ENCODE measurements at places on chromosomes 5 and 9.

DNA sequence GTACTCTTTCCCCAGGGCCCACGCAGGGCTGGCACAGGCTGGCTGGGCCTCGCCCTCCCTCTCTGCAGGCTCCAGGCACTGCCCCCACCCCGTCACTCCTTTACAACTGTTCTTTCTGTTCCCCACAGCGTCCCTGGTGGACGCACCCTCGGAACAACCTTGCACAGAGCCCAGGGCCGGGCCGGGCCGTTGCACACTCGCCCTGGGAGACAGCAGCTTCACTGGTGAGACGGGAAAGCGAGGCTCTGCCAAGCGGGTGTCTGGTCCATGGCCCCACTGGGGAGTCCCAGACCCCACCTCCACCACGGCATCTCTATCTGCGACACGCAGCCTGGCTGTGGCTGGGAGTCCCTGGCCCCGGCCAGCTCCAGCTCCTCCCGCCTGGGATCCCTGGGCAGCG lies 18.4 kb upstream of the QSOX2 start:
- DNase-seq, result no peak

DNA sequence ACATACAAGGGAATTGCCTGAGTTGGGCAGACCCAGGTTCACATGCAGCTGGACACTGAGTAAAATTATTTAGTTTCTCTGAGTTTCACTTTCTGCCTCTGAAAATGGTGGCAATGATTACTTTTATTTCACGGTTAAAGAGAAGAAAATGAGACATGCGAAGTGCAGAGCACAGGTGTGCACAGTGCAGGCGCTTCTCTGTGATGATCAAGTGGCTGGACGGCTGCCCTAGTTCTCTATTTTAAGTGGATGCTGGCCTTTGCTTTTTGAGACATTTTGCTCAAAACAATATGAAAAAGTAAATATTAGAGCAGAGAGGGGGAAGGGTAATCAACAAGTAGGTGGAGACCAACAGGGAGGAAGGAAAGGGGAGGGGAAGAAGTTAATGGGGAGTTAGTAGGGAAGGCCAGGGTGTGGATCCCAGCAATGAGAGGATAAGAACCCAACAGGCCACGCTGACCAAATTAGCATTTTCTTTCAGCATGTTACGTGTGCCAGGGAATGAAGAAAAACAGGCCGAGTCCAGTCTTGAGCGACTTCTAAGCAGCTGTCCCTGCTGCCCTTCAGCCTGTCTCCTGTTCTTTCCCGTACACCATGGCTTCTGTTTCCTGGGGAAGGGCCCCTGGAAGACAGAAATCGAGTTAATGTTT lies 16.1 kb downstream of the SNX18 start:
- no peak for DNase-seq

DNA sequence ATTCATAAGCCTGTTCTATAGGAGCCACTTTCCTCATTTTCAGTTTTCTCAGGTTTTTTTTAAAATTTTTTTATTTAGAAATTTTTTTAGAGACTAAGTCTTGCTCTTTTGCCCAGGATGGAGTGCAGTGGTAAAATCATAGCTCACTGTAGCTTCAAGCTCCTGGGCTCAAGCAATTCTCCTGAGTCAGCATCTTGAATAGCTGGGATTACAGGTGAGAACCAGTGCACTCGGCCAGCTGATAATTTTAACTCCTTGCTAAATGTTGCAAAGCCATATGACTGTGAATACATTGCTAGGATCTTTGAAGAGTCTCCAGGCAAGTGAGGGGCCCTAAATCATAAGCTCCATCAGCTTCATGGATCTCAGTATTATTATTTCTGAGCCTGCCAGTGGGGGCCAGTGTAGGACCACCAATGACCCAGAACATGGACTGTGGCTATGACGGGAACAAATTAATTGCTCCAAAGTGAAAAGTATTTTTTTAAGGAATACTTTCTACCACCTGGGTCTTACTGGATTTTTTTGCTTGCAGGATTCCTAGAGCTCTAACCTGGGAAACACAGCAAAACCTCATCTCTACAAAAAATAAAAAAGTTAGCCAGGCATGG lies 5.7 kb upstream of the GAPVD1 start:
- no peak for DNase-seq

- DNase-seq, result no peak
Observed at GRCh38 chr5:111676466-111676865, 80.5 kb downstream of the NREP start.

DNA sequence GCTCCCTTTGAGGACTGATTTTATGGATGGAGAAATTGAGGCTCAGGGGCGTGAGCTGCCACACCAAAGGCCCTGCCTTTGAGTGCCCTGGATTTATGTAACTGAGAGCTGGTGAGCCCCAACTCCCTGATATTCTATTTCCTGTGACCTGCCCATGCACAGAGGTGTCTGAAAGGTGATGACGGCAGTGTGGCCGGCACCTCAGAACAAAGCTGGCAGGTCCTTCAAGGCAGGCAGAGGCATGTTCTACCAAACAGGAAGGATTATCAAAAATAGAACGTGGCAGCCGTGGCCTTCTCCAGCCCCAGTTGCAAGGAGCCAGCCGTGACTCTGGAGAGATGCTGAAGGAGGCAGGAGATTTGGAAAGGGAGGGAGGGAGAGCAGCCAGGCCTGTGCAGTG lies 36.2 kb downstream of the INSYN2B start:
- DNase-seq, result no peak

DNA sequence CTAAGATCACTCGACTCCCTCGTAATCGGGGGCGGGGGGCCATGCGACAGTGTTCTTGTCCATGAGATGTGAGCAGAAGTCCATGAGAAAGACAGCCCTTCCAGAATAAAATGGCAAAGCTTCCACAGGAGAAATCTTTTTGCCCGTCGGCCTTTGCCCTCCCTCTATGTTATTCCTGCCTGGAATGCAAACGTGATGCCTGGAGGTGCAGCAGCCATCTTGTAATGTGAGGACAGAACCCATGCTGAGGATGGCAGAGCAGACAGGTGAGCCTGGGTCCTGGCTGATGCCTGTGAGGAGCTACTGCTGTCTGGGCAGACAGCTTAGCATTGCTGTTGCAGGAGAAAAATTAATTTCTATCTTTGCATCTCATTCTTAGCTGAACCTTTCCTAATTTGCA lies 17.2 kb downstream of the MED10 start:
- DNase-seq, result no peak

DNA sequence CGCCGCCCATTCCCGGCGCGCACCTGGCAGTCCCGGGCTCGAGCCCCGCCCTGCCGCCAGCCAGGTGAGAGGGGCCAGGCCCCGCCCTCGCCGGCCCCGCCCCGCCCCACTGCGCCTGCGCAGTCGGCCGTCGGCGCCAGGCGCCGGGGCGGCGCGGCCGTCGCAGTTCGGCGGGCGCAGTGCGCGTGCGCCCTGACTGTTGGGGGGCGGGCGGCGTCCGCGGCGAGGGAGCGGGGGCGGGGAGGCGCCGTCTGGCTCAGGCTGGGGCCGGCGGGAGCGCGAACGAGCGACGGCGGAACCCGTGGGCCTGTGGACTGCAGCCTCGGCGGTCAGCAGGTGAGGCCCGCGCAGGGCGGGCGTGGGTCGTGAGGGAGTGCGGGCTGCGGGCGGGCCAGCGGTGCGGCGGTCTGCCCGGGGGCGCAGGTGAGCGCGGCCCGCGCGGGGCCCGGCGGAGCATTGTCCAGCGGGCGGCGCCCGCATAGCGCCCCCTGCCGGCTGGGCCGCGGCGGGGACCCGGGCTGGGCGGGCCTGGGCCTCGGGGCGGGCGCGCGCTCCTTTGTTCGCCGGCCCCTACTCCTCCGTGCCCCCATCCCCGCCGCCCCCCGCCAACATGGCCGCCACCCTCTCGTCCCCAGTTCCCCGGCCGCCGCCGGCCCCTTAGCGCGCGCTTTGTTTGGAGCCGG lies at the start of gene SPIN1:
Gene SPIN1, plus strand, starts transcription at position 242 of the 683 bp plus-strand sequence. CDS start 38,096 bp downstream, outside the sequence.
- DNase-seq, result peak; percentile 94

- no peak for DNase-seq
Observed at GRCh38 chr5:20105915-20106314, 117.9 kb upstream of the CDH18 start.

- DNase-seq, result no peak
Observed at GRCh38 chr9:120561709-120562108, 18.3 kb downstream of the CDK5RAP2 start.

DNA sequence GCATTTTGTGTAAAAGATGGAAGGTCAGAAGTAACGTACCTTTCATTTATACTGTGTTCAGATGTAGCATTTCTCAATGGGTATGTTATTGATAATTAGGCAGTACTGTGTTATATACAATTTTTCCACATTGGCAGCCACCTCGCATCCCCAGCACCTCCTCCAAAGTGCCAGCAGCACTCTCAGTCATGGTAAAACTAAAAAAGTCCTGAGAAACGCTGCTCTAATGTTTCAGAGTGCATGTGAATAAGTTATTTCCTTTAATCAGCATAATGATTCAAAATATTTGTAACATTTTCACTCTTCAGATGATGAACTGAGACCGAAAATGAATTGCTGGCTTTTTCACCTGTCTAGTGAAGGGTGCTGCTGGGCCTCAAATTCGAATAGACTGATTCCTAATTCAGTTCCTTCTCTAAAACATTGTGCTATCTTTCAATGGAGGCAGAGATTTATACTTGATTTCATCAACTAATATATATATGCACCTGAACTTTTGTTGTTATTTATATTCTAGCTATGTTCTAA lies 79.9 kb upstream of the ANKRD55 start:
- DNase-seq, result no peak

DNA sequence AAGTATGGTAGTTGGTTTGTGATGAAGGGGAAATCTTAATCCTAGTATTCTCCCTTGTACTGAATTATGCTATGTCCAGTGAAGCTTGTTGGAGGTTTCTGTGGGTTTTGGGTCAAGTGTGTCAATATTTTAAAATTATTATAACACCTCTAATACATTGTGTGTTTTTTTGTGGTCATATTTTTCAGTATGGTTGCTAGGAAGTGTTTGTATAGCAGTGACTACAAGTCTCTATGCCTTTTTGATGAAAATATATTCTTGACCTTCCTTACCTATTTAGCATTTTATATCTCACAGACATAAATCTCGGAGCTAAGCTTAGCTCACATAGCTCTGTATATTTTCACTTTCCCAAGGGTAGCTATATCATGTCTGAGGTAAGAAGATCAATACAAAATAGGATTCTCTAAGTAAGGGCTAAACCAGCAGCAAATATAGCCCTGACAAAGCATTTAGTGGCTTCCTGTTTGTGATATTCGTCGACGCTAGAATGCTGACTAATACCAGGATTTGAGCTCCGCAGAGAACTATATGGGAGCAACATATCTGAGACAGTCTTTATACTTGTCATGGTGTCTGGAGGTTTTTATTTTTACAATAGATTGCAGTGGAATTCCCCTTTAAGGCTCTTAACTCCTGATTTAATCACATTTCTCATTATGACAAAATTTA lies 82.3 kb downstream of the MACIR start:
- DNase-seq, result no peak

DNA sequence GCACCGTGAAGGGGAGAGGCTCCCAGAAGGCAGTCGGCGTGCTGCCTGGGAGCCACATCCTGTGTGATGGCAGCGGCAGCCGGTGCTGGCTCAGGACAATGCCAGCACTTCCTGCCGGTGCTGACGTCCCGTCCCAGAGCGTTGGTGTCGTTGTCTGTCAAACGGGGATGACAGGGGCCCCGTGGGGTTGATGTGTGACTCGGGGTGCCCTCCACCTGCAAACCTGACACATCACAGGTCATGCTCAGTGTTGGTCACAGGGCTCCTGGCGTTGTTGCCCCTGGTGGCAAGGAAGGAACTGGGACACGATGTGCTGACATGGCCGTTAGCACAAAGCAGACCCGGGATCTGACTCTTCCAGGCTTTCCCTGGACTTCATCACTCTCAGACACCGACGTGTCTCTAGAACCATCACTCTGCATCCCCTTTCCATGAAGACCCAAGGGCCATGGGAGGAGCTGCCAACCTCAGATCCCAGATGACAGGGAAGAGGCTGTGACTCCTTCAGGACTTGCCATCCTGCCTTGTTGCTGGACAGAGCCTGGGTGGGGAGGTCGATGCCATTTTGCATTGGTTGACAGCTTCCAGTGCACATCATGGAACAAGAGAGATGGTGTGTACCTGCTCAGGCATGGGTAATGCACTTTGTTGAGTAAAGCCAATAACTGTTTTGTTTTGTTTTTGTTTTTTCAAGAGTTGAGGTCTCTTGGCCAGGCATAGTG lies 21.5 kb downstream of the PLPP7 start:
- DNase-seq, result peak; percentile 77

GRCh38 chr5:14445576-14446290 lies 135.9 kb upstream of the OTULINL start:
- no peak for DNase-seq
